IPS-NIHi11 (cell line): ENCODE measurements at places on chromosomes 12 and 14.

GRCh38 chr14:31567655-31568054 is 6.5 kb downstream of the NUBPL start:
- no peak for DNase-seq

DNA sequence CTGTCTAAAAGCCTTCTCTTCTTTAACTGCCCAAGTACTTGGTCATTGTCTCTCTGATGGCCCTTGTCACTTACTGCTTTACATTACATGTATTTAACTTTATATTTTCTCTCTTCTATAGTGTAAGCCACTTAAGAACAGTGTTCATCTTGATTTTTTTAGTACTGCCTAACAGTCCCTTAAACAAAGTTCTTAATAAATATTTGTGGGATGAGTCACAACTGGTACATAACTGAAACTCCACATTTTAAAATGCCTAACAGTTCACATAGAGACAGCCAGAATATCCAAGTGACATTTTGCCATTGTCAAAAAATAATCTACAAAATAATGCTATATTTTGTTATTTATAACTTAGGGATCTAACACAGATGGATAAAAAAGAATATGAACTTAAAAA is 146.6 kb downstream of the STXBP6 start:
- no peak for DNase-seq

GRCh38 chr14:72946491-72946890 is 20.2 kb downstream of the DCAF4 start:
- no peak for DNase-seq

DNA sequence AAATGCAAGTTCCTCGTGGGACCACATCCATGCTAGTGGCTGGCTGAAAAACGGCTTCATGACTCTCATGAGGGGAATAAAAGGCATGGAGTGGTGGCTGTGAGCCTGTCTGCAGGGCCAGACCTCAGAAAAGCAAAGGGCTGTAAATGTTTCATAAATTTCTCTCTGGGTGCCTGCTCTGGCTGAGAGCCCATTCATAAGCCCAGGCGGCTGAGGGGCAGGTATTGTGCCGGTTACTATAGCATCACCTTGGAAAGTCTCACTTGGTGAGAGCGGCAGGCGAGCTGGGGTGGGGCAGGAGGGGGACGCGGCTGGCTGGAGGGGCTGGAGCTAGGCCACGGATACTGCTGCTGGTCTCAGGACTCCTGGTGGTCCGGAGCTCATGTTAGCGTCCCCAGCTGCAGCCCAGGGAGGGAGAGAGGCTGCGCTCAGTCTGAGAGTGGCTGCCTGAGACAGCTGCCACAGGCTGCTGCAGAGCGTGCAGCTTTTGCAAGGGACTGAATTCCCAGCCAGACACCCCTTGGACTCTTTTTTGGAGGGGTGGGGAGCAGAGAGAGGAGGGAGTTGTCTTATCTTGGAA is at the start of gene SLC17A8:
Gene SLC17A8, plus strand, starts transcription at position 431 of the 580 bp plus-strand sequence. CDS start 318 bp downstream, outside the sequence.
- DNase-seq, result peak; percentile 57

DNA sequence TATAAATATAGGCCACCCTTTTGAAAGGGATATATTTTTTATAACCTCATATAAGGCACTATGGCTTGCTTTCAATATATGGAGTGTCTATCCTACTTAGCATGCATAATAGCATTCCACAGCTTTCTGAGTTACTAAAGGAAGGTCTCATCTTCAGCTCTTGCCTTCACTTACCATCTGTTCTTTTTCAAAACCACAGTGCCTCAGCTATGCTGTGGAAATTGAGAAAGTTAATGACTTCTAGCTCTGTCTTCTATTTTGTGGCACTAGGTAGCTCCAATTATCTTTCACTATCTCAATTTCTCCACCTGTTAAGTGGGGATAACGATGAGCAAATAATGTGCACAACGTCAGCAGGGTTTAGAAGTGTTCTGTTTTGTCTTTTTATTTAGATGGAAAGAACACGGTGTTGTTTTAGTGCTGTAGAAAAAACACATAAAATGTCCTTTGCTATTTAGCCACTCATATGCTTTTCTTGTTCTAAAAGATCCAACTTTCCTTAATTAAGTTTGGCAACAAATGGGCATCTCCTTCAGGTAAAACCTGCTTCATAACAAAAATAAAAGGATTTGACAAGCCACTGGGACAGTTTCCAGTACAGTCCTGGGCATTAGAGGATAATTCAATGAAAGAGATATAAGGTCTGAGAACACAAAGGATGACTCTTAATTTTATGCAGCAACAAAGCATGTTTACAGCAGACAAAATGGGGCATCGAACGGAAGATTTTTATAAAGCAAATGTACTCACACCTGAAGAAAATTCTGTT is 462.0 kb upstream of the SYT1 start:
- no peak for DNase-seq

- no peak for DNase-seq
These were observed 145.0 kb downstream of the CAND1 start for GRCh38 chr12:67414011-67414715.
